Heart right ventricle (tissue), 16 donors: ENCODE measurements at places on chromosomes 12 and 14. TPM values are rescaled to one million over a fixed set of nuclear protein-coding genes. Genes with fewer than 3 reads are reported as not detected.

GRCh38 chr12:106274575-106275121, 26.8 kb upstream of the CKAP4 start:
- DNase-seq, result no peak

- no peak for DNase-seq
Measured at GRCh38 chr14:31978423-31978822, 98.7 kb upstream of the ARHGAP5 start.

DNA sequence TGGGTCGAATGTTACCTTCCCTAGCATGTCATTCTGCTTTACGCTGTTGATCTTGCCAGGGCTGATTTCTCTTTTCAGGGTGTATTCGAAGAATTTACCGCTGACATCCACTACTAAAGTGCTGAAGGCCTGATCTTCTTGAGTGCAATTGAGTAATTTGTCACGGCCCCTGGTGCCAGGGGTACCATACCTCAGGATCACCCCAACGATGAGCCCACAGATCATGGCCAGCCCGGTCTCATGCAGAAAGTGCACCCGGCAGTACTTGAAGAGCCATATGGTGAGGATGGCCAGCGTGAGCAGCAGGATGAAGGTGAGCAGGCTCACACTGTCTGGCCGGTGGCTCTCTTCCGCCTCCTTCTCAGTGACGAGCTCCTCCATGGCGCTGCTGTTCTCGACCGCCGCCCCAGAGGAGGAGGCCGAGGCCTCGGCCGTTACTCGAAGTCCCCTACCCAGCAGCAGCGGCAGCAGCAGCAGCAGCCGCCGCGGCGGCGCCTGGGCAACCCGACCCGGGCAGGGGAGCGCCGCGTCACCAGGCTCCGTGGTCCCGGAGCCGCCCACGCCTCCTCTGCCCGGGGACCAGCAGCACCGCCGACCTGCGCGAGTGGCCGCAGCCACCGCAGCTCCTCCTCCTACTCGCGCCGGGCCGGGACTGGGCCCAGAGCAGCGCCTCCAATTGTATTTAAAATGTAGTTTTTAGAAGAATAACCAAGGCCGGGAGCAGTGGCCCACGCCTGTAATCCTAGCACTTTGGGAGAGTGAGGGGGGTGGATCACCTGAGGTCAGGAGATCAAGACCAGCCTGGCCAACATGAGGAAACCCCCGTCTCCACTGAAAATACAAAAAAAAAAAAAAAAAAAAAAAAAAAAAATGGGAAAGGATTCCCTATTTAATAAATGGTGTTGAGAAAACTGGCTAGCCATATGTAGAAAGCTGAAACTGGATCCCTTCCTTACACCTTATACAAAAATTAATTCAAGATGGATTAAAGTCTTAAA, 58.5 kb upstream of the TMPO start:
- DNase-seq, result peak; percentile 18

DNA sequence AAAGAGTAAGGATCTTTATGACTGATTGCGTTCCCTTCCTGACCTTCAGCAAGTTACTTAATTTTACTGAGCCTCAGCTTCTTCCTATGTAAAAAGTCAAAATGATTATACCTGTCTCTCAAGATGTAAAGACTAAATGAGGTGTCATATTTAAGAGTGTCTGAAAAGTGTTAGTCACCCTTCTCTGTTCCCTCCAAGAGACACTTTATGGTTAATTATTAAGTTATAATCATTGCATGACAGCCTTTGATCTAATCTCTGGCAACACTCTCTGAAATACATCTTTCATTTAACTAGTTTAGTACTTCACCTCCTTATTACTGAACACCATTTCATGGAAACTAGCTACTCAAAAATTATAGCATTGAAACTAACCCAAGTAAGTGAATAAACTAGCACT, 54.8 kb downstream of the BMAL2 start:
- DNase-seq, result no peak

DNA sequence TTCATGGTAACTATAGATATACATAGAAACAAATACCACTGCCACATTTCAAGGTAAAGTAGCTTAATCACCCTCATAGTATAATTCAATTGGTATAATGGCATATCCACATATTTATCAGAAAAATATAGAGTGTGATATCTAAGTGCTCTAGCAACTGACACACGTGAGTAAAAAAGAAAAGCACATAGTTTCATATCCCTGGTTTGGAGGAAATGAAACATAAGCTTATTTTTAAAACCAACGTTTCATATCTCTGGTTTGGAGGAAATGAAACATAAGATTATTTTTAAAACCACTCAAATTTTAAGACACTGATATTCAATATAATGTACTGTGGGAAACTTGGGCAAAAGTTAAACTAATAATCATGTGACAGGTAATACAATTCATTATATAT, 2.1 kb downstream of the OR6C70 start:
- no peak for DNase-seq

GRCh38 chr14:75885829-75886228, 96.0 kb downstream of the TGFB3 start:
- DNase-seq, result no peak

GRCh38 chr12:50190859-50191258, 23.7 kb upstream of the CERS5 start:
- DNase-seq, result no peak

GRCh38 chr12:10154145-10154496, 17.8 kb downstream of the OLR1 start:
- DNase-seq, result peak; percentile 22

- DNase-seq, result no peak
Measured at GRCh38 chr14:90034156-90034555, 27.6 kb upstream of the KCNK13 start.

GRCh38 chr12:66388517-66388916, 86.2 kb downstream of the HELB start:
- no peak for DNase-seq

- no peak for DNase-seq
Measured at GRCh38 chr12:24608637-24609285, 340.1 kb downstream of the BCAT1 start.

- DNase-seq, result no peak
Measured at GRCh38 chr12:95857799-95858198, 953 bp upstream of the SNRPF start.

DNA sequence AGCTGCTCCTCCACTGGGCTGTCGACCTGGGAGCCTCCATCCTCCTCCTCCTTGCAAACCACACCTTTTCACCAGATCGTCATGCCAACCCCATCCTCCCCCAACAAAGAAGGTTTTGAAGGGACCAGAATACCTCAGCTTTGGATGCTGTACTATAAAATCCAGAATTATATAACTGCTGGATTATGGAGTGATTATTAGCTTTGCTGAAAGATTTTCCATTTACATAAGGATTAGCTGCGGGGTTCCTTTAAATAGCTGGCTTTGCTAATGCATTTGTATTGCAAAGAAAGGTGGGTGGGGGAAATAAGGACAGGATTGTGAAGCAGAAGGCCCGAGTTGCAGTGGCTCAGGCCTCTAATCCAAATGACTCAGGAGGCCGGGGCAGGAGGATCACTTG, 36.6 kb downstream of the ESRRB start:
- DNase-seq, result no peak

GRCh38 chr12:52871291-52872039, 22.7 kb upstream of the KRT78 start:
- DNase-seq, result no peak

DNA sequence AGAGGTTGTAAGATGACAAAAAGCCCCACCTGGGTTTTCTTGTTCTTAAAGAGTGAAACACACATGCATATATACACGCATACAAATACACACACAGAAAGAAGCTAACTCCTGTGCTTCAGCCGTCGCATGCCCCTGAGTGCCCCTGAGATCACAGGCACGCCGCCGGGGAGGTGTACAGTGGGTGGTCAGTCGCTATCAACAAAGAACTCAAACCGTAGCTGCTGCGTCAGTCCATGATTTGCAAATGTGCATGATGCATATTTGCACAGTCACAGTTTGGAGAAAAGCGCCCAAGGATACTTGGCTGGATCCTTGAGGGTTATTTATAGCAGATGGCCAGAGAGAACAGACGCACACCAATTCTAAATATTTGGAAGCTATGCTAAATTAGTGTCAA, 206.9 kb downstream of the TMEM132D start:
- DNase-seq, result no peak

GRCh38 chr14:71996610-71997009, 64.4 kb downstream of the RGS6 start:
- no peak for DNase-seq

- DNase-seq, result no peak
Measured at GRCh38 chr12:6866163-6866919, 990 bp upstream of the TPI1 start.

- no peak for DNase-seq
Measured at GRCh38 chr14:105028251-105028927, 7.5 kb upstream of the CDCA4 start.

DNA sequence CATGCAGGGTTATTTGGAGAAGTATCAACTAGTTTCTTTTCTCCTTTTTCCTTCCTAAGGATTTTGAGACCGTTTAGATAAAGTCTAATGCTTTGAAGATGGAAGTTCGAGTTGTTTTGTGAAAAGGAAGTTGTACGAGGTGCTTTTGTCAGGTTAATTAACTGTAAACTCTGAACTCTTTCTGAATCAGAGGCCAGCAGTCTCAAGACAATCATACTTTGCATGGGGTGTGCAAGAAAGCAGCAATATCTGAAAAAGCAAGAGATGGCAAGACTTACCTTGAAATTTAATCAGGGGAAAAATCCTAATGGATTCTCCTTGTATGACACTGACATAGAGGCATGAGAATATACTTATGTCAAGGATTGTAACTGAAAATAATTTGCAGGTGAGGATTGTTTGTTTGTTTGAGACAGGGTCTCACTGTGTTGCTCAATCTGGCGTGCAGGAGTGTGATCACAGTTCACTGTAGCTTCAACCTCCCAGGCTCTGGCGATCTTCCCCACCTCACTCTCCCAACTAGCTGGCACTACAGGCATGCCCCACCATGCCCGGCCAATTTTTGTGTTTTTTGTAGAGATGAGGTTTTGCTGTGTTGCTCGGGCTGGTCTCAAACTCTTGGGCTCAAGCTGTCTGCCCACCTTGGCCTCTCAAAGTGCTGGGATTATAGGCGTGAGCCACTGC, 170.2 kb upstream of the HMGA2 start:
- DNase-seq, result no peak

DNA sequence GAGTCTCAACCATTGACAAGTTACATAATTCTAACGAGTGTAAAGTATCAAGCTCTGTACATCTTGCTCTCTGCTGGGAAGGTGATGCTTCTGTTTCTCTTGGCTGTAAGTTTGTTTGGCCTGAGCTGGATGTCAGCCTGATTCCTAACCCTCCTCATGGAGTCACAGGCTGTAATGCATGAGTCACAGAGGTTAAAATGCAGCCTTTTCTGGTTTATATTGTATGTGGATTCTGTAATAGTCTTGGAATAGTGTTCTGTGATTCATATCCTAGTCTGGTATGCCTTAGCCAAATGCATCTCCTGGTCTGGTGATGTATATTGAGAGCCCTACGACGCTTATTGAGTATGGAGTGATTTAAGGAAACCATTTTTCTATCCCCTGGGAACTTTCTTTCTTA, 104.5 kb upstream of the FRMD6 start:
- no peak for DNase-seq

DNA sequence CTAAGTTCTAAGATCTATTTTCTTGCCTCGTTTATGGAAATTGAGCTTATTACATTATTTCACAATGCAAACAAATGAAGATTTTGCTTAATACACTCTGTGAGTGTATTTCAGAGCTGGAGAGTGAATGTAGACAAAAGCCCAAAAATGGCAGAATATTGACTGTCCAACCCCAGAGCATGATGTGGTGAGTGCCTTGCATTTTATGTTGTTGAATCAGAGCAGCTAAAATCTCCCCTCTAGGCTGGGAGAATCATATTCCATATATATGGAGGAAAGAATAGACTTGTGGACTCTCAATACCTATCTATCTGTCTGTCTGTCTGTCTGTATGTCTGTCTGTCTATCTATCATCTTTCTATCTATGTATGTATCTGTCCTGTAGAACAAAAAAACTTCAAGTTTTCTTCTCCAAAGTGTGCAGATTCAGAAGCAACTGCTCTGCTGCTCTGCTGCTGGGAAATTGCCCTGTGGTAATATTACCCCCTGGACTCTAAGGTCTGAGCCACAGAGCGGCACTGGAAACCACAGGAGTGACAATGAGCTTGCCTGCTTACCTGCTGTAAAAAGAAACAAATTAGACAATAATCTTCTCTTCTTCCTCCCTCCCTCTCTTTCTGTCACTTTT, 209.4 kb upstream of the PRICKLE1 start:
- no peak for DNase-seq

DNA sequence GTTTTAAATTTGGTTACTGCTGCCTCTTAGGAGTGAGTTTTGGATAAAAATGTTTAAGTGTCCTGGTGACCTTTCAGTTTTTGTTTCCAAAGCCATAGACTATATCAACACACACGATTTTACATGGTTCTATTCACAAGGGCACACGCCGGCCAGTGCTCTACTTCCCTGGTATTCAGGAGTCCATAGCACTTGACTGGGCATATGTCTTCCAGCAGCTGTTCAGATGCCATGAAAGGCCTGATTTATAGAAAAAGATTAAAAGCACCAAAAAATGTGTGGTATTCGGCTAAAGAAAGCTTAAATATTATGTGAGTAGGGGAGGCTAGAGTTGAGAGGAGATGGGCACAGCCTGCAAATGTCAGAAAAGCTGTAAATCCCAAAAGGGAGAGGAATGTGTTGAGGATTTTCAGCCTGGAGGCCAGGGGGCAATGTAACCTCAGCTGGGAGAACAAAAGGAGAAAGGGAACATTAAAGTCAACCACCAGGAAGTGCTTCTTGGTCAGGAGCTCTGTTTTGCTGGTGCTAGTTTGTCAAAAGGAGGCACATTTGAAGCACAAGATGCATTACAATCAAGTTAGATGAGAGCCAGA, 478.4 kb downstream of the RAD51B start:
- DNase-seq, result no peak

DNA sequence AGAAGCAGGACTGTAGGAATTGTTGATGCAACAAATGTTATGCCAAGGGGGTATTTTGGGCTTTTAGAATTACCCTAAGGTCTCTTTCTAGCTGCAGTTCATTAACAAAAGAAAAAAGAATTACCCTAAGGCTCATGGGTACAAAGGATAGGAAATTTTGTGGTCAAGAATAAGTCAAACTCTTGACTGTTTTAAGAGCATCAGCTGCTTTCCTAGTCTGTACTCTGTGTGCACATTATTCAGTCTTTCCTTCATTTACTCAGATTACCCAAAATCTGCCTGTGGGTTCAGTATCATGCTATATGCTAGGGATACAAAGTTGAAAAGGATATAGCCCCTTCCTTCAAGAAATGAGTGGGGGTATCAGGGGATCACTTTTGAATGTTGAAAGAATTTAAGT, 36.5 kb upstream of the CCDC88C start:
- no peak for DNase-seq

- DNase-seq, result no peak
Measured at GRCh38 chr14:93049315-93049714, 66.4 kb downstream of the ITPK1 start.

GRCh38 chr12:3320881-3321509, 170.0 kb upstream of the PRMT8 start:
- no peak for DNase-seq

The LRRC23 gene
- 7.5 TPM for total RNA-seq

The EFS gene
- 2.4 TPM for total RNA-seq

The FAM90A1 gene
- total RNA-seq, result 0.13 TPM

The TMEM119 gene
- total RNA-seq, result 2.5 TPM

The MMP17 gene
- total RNA-seq, result 0.97 TPM

The DERA gene
- 18.3 TPM for total RNA-seq

The CISTR gene
- total RNA-seq, result 3.6 TPM

The KCNK10 gene
- total RNA-seq, result 0.11 TPM

The LBHD2 gene
- not detected for total RNA-seq
